ENCODE measurements at places on chromosomes 3 and 15.

DNA sequence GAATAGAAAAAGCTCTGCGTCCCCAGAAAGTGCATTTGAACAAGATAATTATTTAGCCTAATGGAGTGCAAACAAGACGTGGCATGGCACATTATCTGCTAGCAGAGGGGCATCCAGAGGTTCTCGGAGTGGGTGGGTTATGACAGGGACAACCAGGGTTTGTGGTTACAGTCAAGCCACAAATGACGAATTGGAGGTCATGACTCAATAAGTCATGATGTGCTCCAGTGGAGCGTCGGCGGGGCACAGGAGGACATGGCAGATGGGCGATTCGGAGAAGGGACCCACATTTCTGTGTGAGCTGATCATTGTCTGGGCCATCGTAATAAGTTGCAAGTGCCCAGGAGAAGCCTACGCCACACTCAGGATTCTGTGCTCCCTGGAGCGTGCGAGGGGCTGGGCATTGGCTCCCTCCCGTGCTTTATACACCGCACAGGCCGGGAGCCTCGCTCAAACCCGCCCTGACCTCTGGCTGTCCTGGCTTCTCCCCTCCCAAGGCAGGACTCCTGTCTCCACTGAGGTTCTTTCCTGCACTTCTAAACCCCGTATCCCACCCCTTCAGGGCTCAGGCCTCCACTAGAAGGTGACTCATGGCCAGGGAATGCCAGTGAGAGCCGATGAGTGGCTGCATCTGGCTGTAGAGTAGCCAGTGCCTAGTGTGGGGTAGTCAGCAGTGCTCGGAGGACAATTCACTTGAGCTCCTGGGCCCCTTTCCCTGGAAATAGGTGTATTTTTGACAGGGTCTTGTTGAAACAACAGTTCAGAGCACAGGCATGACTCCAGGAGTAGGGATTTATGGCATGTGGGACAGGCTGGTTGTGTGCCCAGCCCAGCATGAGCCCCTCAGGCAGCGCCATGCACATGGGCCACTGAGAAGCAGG is 67.4 kb downstream of the GRIP2 start:
- no peak for DNase-seq

GRCh38 chr3:1087066-1087560 is 5.7 kb upstream of the CNTN6 start:
- DNase-seq: no peak

DNA sequence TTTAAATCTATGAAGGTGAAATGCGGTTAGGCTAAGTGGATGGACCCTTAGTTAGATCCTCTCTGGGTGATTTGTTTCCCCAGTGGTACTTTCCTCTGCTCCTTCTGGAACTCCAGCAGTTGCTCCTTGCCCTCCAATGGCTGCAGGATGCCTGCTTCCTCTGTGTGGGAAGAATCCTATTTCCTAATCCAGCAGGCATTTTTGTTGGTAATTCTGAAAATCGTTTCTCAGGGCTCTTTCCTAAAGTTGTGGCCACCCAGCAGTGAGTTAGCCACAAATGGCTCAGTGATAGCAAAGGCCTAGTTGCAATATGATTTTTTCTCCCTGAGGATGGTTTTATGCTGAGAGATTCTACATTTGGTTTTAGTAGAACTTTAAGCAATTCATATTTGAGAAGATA is 332.3 kb upstream of the C2CD4B start:
- DNase-seq: no peak

- no peak for DNase-seq
These were observed 18.6 kb upstream of the DNAAF4 start for GRCh38 chr15:55526559-55527036.

- DNase-seq: peak; percentile 49
These were observed at the start of gene CD80 for GRCh38 chr3:119559441-119559963. TSS of gene CD80 (minus strand) at chr3:119559614. CDS start at chr3:119557728, 1,886 bp downstream.

DNA sequence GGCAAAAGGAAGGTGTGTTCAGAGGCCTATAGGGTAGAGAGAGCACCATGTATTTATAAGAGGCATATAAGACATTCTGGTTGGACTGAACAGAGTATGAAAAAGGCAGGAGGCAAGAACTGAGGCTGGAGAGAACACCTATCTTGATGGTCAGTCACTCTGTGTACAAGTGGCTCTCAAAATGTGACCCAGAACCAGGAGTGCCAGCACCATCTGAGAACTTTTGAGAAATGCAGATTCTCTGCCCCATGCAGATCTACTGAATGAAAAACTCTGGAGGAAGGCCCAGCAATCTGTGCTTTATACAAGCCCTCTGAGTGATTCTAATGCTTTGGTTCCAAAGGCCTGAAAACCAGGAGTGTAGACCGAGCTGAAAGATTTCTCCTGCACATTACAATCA is 324.0 kb upstream of the IL12A start:
- DNase-seq: no peak

DNA sequence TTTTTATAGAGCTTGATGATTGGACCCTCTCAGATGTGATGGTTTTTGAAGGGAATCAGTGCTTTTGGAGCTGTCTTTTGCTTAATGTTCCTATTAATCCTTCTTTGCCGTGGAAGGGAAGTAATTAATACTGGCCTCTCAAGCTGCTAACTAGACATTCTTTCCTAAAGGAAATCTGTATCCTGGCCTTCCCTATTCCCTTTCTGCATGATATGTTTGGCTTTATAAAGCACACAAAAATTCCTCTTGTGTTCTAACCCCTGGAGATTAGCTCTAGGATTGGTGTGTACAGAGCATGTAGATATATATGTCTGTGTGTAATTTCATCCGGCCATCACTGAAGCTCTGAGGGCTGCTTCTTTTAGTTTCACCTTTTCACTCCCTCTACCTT is 6.9 kb downstream of the ATXN7 start:
- no peak for DNase-seq

- DNase-seq: no peak
These were observed 185.8 kb upstream of the IL12A start for GRCh38 chr3:159802864-159803263.

DNA sequence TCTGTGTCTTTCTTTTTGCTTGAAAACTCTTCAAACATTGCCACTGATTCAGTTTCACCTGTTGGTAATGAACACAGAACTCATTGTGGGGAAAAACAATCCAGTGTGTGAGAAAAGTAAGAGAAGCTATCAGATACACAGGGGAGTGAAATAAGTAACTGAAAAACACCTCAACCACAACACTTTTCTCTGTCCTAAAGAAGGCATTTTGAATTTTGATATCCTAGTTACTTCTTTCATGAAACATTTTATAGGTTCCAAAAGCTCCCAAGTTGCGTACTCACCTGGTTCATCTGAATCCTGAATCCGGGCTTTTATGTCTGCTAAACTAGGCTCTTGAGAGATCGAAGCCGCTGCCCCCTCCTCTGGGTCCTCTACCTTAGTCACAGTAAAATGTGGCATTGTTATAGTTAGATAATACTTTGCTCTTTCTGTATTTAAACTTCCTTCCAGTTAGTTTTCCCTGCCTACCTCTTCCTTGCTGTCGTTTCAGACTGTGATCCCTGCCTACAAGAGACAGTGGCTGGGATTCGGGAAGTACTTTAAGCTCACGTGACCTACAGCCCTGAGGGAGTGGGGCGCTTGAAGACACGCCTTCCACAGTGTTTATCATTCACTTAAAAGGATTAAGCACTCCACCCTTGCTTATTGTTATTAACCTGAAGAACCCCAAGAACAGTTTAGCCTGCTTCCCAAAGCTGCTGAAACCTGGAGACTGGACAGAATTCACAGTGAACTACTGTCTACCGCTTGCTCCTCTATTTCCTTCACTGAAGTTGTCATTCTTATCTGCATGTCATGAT is 19.1 kb downstream of the SLC12A6 start:
- peak; percentile 61 for DNase-seq

- no peak for DNase-seq
These were observed 19.9 kb upstream of the SYNM start for GRCh38 chr15:99084965-99085364.

DNA sequence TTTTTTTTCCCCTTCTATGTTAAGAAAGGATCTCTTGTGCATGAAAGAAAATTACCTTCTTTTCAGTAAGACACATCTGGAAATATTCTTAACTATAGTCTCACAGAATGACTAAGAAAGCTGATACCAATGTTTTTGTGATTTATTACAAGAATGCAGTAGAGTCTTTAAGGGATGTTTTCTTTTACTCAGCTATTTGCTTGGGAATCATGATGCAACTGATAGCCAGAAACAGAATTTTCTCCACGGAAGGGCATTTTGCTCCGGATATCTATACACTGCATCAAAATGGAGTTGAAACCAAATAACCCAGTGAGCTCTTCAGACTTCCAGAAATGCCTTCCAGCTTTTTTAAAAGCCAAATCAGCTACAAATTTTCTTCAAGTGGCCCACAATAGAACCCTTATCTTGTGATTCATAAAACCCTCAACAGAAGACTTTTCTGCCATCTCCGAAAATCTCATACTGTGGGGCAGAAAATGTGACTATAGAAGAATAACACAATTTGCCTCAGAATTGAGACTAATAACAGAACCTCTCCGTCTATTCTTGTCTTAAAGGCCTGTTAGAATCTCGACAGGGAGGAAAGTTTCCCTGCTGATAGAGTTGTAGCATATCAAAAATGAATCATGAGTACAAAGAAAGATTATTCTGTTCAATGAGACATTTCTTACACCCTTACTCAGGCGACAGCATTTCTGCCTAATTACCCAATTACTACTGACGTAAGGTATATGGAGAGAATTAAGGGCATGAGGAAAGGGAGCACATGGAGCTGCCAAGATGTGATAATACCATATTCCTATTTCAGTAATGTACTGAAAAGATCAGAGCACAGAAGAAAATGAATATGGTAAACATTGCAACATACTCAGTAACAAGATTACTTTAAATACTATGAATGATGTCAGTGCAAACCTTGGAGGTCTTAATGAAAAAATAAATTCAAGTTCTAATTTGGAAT is 900.1 kb downstream of the ROBO1 start:
- DNase-seq: no peak
